Central memory CD8-positive, alpha-beta T cell (primary cell): ENCODE measurements at places on chromosomes 13 and 19.
A peak's percentile ranks its signal among the peaks of the same experiment; 100 is the strongest.

DNA sequence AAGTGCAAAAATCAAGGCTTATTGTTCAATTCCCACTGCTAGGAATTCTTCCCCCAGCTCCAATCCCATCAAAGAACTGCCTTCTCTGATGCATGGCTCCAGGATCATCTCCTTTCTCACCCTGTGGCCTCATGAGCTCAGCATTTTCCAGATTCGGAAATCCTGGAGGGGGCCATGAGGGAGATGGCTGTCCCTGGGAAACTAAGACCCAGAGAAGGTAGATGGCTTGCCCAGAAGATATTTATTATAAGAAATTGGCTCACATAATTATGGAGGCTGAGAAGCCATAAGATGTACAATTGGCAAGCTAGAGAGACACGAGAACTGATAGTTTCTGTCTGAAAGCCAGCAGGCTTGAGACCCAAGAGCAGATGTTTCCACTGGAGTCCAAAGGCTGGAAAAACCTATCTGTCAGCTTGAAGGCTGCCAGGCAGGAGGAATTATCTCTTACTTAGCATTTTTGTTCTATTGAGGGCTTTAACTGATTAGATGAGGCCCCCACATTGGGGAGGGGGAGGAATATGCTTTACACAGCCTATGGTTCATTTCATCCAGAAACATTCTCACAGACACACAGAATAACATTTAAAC, 58.6 kb downstream of the GADD45B start:
- H3K36me3 ChIP-seq, result peaks cover 1% of the 10 kb centered on the region
- H3K27me3 ChIP-seq, result no peaks in the 10 kb centered on the region
- DNase-seq, result no peak
- H3K4me3 ChIP-seq, result no peak overlapping the region
- H3K27ac ChIP-seq, result peak overlapping the region; percentile 49
- H3K4me1 ChIP-seq, result peaks cover 19% of the 10 kb centered on the region

- peak overlapping the region; percentile 99 for H3K27ac ChIP-seq
- DNase-seq, result peak; percentile 42
- H3K36me3 ChIP-seq, result peaks cover 14% of the 10 kb centered on the region
- peaks cover 9% of the 10 kb centered on the region for H3K27me3 ChIP-seq
- H3K4me1 ChIP-seq, result peaks cover 28% of the 10 kb centered on the region
These were observed 64.1 kb downstream of the ZNF429 start for GRCh38 chr19:21569494-21569865.

- no peaks in the 10 kb centered on the region for H3K27me3 ChIP-seq
- H3K36me3 ChIP-seq, result no peaks in the 10 kb centered on the region
- no peak overlapping the region for H3K27ac ChIP-seq
- no peak overlapping the region for H3K4me3 ChIP-seq
- no peaks in the 10 kb centered on the region for H3K4me1 ChIP-seq
- DNase-seq, result no peak
These were observed 65.0 kb upstream of the TRPC4 start for GRCh38 chr13:37934339-37935191.

DNA sequence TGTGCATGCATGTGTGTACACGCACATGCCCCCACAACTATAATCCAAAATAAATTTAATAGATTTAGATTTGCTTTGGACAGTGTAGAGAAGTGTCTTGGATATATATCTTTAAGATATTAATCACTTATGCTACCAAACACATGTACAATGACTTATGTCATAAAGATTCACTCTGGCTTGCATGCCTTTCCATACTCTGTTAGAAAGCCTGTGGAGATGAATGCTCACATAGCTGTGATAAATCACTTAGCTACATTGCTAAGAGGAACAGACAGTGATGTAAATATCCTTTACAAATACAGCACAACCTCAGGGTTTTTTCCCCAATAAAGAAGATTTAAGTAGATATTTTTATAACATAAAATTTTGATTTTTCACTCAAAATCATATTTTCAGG, 2484.8 kb upstream of the PCDH20 start:
- no peak overlapping the region for H3K27ac ChIP-seq
- H3K4me3 ChIP-seq, result no peak overlapping the region
- no peaks in the 10 kb centered on the region for H3K36me3 ChIP-seq
- no peaks in the 10 kb centered on the region for H3K27me3 ChIP-seq
- no peak for DNase-seq

DNA sequence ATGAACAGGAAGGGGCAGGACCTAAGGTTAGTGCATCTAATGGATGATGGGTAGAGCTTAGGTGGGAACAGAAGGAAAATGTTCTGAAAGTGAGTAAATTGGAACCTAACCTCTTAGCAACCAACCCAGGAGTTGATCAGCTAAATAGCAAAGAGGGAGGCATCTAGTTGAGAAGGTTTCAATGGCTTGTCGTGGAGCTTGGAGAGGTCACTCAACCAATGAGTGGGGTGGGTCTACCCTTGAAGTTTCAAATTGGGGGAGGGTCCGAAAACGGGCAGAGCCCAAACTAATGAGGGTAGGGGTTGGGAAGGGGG, 5.7 kb upstream of the SHKBP1 start:
- peaks cover 2% of the 10 kb centered on the region for H3K36me3 ChIP-seq
- DNase-seq, result no peak
- peaks cover 10% of the 10 kb centered on the region for H3K27me3 ChIP-seq
- peak overlapping the region; percentile 27 for H3K4me3 ChIP-seq

DNA sequence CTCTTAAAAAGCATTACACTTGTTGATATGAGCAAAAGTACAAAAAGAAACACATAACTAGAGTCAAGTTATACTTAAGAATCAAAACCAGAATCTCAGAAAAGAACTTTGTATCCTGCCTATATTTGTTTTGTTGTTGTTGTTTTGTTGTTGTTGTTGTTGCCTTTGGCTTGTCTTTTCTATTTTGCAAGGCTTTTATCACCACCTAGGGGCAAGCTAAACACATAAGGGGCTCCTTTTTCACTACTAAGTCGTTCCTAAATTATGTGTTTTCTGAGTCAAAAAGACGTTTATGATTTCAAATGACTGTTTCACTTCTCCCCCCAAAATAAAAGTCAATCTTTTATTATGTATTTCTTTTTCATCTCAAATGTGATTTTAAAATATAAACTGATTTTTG, 250.2 kb downstream of the RBM26 start:
- DNase-seq, result no peak
- H3K27ac ChIP-seq, result no peak overlapping the region
- H3K27me3 ChIP-seq, result peaks cover 70% of the 10 kb centered on the region
- H3K4me1 ChIP-seq, result no peaks in the 10 kb centered on the region
- no peak overlapping the region for H3K4me3 ChIP-seq

GRCh38 chr19:8592231-8593009, 15.2 kb upstream of the MYO1F start:
- H3K27me3 ChIP-seq, result no peaks in the 10 kb centered on the region
- peaks cover 4% of the 10 kb centered on the region for H3K36me3 ChIP-seq
- peak overlapping the region; percentile 71 for H3K27ac ChIP-seq
- peak; percentile 91 for DNase-seq

- no peak overlapping the region for H3K4me3 ChIP-seq
- no peaks in the 10 kb centered on the region for H3K36me3 ChIP-seq
- H3K27me3 ChIP-seq, result peaks cover 66% of the 10 kb centered on the region
- DNase-seq, result no peak
- no peak overlapping the region for H3K27ac ChIP-seq
These were observed 4.8 kb downstream of the KLK7 start for GRCh38 chr19:50978772-50979390.

DNA sequence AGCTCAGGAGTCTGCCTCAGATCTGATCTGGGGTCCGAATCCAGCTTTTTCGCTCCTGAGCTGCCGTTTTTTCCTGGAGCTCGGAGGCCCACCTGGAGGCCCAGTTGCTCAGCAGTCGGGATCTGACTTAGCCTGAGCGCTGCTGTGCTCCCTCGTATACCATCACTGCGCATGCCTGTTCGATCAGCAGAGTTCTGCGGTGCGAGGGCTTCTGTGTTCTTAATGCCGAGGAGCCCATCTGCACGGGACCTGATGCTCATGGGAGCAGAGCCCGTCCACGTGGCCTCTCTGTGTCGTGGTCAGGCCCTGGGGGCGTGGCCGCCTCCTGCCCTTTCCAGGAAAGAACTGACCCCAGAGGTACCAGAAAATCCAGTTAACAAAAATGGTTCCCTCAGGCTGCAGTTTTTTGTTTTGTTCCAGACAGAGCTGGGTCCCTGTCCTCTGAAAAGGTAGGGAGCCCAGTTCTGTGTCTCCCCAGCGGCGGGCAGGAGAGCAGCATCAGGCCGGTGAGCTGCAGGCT, 57.4 kb downstream of the MCF2L start:
- no peaks in the 10 kb centered on the region for H3K27me3 ChIP-seq
- peaks cover 2% of the 10 kb centered on the region for H3K36me3 ChIP-seq
- no peak overlapping the region for H3K4me3 ChIP-seq
- H3K4me1 ChIP-seq, result no peaks in the 10 kb centered on the region
- H3K27ac ChIP-seq, result no peak overlapping the region
- DNase-seq, result no peak

DNA sequence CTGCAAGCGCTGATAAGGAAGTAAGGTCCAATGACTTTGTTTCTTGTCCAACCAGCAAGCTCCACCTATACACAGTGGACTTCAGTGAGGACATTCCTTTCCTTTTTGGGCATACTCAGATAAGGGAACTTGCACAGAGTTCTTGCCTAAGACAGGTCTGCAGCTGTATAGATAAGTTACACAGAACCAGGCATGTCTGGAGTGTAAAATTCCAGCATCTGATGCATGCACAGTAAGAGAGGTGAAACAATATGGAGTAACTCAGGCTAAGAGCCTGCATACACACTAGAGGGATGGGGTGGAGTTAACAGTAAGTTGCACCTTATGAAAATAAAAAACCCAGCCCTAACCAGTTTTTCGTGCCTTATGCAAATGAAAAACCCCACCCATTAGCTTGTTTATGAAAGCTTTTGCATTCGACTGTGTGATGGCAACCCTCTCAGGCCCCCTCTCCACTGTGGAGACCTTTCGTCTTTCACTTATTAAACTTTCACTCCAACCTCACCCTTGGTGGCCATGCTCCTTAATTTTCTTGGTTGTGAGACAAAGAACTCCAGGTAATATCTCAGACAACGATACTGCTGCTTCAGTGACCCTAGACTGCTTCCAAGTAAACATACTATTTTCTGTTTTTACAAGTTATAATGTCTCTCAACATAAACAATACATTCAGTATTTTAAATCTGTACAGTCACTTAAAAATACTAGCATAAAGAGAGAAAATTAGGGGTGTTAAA, 2859.0 kb upstream of the PCDH20 start:
- no peaks in the 10 kb centered on the region for H3K4me1 ChIP-seq
- H3K27ac ChIP-seq, result no peak overlapping the region
- H3K36me3 ChIP-seq, result no peaks in the 10 kb centered on the region
- H3K27me3 ChIP-seq, result no peaks in the 10 kb centered on the region
- no peak overlapping the region for H3K4me3 ChIP-seq

DNA sequence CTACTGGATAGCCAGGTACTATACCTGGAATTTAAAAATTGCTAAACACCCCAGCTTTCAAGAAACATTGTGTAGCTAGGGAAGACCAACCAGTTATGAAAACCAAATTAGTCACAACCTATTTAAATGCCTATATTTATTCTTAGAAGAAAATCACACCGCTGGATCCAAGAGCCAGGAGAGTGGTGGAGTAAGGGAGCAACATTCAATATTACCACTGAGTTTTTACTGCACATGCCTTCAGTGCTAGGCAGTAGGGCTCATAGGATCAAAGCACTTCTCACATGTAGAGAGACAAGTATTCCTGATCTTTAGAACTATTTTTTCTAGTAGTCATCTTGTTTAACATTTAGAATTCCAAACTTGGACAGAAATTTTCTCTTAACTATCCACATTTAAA, 11.2 kb downstream of the ITM2B start:
- H3K27me3 ChIP-seq, result no peaks in the 10 kb centered on the region
- no peak for DNase-seq
- no peak overlapping the region for H3K4me3 ChIP-seq
- H3K4me1 ChIP-seq, result peaks cover 52% of the 10 kb centered on the region
- peak overlapping the region; percentile 25 for H3K27ac ChIP-seq
- peaks cover 20% of the 10 kb centered on the region for H3K36me3 ChIP-seq

GRCh38 chr13:39496506-39496905, 106.5 kb downstream of the LHFPL6 start:
- no peak overlapping the region for H3K4me3 ChIP-seq
- H3K4me1 ChIP-seq, result no peaks in the 10 kb centered on the region
- H3K36me3 ChIP-seq, result no peaks in the 10 kb centered on the region

- H3K36me3 ChIP-seq, result no peaks in the 10 kb centered on the region
- no peak overlapping the region for H3K4me3 ChIP-seq
- H3K4me1 ChIP-seq, result no peaks in the 10 kb centered on the region
These were observed 236.4 kb upstream of the SGCG start for GRCh38 chr13:22944378-22944777.

DNA sequence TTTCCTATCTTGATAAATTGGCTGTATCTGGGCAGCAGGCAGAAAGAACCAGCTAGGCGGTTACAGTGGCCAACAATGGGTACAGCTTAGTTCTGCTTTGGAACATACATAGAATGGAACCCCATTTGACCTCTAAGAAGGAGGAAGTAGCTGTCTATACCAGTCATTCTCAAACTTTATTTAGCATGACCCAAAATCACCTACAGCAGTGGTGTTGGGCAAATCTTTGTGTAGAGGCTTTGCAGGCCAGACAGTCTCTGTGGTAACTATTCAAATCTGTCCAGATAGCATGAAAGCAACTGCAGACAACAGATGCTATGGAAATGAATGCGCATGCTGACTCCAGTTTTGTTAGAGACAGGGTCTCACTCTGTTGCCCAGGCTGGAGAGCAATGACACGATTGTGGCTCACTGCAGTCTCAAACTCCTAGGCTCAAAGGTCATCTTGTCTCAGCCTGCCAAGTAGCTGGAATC, 12.0 kb upstream of the KCNC3 start:
- H3K4me3 ChIP-seq, result no peak overlapping the region
- peaks cover 4% of the 10 kb centered on the region for H3K36me3 ChIP-seq
- no peak for DNase-seq
- peaks cover 22% of the 10 kb centered on the region for H3K27me3 ChIP-seq
- peaks cover 5% of the 10 kb centered on the region for H3K4me1 ChIP-seq
